ENCODE measurements at places on chromosomes 16 and 17.

- no peak for DNase-seq
Observed at GRCh38 chr17:28384281-28385036, 13.0 kb downstream of the SARM1 start.

DNA sequence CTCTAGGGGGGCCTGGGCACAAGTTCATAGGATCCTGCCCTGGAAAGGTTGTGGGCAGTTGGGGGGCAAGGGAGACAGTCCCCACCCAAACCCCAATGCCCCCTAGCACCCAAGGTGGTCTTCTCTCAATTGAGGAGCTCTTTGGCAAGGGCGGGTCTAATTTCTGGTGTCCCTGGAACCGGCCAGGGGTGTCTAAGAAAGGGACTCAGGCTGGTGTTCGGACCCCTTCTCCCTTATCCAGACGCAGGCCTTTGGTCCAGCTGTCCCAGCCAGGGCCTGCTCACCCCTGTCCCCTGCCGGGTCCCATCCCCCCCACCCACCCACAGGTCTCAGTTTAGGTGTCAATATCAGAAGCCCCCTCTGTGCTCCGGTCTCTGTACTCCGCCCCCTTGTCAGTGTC, 860 bp upstream of the ARHGDIG start:
- DNase-seq: no peak

GRCh38 chr17:21351366-21352065, 24.6 kb upstream of the KCNJ12 start:
- no peak for DNase-seq

DNA sequence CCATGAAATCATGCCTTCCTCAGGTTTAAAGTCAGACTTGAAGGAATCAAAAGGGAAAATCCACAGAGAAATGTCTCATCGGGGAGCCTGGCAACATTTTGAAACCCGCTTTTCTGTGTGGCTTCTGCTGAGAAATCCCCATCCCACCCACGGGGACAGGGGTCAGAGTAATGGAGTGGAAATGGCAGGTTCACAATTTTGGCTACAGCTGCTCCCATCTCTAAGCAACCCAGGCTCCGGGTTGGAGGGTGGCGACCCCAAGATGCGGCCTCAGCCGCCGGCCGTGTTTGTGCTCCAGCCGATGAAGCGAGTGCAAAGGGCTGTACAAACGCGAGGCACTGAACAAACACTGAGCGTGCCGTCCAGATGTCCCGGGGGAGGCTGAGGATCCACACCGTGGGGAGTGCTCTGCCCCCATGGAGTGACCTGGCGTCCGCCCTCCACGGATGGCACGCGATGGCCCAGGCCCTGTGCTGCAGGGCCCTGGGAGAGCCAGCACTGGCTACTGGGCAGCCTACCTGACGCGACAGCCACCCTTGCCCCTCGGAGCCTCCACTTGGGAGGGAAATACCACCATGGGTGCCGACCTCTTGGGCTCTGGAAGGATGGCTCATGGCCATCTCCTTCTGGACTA, 22.2 kb downstream of the SLC43A2 start:
- DNase-seq: no peak

GRCh38 chr17:32258383-32259140, 7.1 kb upstream of the RHBDL3 start:
- no peak for DNase-seq

GRCh38 chr17:7173687-7174602, 5.2 kb downstream of the ASGR1 start:
- DNase-seq: peak; percentile 38

- no peak for DNase-seq
Observed at GRCh38 chr17:51765282-51766135, 393.0 kb downstream of the CA10 start.

Measured in fibroblast of mammary gland (primary cell).